Astrocyte of the spinal cord (primary cell): ENCODE measurements at places on chromosomes 5 and 9.

DNA sequence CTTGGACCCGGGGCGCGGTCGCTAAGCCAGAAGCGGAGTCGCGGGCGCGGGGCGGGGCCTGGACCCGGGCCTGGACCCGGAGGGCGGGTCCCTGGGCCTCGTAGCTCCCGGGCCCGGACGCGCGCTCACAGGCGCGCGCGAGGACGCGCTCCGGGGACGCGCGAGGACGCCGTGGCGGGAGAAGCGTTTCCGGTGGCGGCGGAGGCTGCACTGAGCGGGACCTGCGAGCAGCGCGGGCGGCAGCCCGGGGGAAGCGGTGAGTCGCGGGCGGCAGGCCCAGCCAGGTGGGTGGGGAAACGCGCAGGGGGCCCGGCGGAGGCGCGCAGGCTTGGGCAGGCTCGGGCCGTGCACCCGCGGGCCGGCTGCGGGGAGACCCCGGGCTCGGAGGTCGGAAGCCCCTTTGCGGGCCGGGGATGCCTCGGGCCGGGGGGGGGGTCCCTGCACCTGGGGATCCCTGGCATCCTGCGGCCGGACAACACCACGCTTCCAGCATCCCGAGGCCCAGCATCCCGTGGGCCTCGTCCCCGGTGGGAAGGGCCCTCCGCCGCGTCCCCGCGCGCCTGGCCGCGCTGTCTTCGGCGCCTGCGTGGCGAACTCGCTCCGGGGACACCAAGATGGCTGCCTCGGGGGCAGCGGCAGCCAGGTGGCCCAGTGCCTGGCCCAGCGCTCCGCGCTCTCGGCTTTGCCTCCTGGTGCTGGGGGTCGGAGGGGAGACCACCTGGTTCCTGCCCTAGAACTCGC lies at the start of gene SFXN1:
SFXN1 (plus strand) TSS at position 177 of the 741 bp plus-strand sequence. CDS start 13,544 bp downstream, outside the sequence.
- peak; percentile 80 for DNase-seq

GRCh38 chr5:116038817-116039216 lies 6.5 kb downstream of the ARL14EPL start:
- DNase-seq: no peak

DNA sequence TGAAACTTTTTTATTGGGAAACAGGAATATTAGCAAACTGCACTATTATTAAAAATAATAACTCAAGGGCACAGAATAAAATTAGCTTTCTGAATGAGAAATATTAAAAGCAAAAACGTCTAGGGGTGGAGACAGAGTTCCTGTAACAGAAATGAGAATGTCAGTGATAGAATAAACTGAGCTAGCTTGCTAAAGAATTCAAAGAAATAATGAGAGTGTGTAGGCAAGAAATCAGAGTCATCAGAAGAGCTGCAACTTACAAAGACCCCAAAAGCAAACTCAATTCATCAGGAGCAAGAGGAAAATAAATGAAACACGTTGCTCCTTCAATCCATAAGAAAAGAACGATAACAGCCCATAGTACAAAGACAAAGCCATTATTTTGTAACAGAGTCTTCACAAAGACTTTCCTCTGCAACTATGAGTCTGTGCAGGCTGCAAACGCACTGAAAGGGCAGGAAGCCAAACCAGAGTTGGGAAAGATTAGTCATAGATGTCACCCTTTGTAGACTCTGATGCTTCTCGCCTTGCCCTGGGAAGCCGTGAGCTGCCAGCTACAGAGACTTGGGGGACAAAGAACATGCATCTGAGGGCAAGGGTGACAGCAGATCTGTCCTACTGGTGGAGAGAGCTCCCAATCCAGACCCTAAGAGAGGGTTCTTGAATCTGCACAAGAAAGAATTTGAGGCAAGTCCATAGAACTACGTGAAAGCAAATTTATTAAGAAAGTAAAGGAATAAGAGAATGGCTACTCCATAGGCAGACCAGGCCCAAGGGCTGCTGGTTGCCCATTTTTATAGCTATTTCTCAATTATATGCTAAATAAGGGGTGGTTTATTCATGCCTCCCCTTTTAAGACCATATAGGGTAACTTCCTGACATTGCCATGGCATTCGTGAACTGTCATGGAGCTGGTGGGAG lies 40.8 kb downstream of the SHC3 start:
- peak; percentile 95 for DNase-seq

DNA sequence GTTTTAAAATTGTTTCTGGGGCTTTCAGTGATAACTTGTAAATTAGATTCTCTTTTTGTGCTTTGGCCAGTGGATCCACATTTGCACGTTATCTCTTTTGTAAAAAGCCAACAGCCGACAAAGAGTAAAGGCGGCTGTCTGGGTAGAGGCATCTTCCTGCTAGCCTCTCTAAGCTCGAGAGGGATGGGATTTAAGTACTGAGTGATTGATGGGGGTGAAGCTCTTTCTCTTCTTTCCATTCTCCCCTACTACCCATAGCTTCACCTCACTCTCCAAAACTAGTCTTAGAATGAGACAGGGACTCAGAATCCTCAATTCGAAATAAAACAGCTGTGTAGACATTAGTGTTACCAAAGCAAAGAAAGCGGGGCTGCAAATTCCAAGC lies 3.4 kb downstream of the PBX3 start:
- no peak for DNase-seq

DNA sequence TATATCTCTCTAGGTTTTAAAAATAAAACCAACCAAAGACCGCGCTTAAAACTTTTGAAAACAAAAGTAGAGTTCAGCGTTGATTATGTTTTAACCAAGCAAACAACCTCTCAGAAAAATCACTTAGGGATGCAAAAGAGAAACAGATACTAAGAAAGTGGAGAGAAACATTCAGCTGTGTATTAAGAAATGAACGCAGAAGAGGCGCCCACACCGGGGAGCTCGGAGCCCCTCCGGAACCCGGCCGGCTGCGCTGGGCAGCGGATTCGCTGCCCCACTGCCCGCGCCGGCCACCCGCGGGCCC lies 1.4 kb downstream of the PITX1 start:
- DNase-seq: peak; percentile 42

DNA sequence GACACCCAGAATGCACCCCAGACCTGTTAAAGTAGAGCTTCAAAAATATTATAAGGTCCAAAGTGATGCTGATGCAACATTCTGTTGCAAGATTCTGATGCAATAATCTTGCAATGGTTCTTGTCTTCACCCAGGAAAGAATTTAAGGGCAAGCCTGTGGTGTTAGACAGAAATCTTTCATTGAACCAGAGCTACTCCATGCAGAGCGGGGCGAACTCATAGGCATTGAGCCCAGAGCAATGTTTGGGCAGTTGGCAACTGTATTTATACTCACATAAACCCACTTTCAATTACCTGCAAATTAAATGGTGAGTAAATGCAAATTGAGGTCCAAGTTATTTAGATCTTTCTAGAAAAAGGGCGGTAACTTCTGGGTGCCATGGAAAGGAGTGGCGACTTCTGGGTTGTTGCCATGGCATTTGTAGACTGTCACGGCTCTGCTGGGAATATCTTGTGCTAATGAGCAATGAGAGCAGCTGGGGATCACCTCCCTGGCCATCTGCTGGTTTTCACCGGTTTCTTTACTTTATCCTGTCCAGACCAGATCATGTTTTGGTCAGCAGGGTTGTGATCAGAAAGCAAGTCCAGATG lies 163.4 kb downstream of the ICE1 start:
- DNase-seq: no peak

DNA sequence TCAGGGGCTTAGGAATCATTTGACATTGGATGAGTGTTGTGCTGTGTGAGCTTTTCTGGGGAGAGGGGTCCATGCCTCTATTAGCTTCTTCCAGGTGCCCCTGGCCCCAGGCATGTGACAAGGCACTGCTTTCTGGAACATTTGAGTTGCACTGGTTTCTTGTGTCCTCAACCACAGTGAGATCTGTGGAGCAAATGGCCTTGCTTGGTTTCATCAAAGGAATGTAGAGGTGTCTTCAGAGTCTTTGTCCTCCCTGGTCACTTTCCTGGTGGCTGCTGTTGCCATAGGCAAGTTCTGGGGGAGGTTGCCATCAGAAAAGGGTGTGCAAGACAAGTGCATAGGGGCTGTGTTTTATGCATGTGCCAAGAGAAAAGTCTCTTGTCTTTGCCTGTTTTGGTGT lies 157.5 kb downstream of the MACROH2A1 start:
- no peak for DNase-seq

DNA sequence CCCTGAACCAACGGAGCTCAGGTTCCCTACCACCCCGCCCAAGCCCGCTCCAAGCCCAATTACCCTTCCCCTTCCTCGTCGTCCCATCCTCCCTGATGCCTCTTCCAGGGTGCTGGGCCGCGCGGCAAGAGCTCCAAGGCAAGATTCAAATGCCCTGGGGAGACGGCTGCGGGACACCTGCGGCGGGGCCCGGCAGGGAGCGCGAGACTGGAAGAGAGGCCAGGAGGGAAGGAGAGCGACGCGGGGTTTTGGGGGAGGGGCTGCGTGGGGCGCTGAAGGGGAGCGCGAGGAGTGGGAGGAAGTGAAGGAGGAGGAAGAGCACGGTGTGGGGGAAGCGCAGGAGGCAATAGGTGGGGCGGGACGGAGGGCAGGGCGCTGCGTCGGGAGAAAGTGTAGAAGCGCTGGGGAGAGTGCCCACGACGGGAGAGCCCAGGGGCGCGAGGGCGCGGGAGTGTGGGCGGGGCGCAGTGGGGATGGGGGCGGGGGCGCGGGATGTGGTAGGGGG lies 975 bp upstream of the NXNL2 start:
- peak; percentile 66 for DNase-seq

- peak; percentile 59 for DNase-seq
These were observed 60.7 kb downstream of the COL27A1 start for GRCh38 chr9:114216081-114216480.

GRCh38 chr9:137423514-137424291 lies 510 bp downstream of the NOXA1 start:
- no peak for DNase-seq

GRCh38 chr9:115531410-115532125 lies 413.6 kb upstream of the TNC start:
- DNase-seq: peak; percentile 76

DNA sequence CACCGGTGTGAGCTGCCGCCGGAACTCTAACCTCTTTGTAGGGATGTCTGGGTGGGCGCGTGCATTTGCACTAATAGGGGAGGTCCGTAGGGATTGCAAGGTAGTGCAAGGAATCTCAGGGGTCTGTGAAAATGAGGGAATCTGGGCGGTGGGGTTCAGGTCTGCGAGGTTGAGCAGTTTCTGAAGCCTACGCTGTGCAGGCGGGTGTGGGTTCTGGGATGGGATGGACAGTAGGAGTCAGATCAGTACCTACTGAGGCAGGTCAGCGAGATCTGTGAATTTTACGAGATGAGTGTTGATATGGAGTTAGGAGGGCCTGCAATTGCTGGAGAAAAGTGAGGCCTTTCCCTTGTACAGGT lies 856 bp upstream of the ATOSB start:
- DNase-seq: no peak

DNA sequence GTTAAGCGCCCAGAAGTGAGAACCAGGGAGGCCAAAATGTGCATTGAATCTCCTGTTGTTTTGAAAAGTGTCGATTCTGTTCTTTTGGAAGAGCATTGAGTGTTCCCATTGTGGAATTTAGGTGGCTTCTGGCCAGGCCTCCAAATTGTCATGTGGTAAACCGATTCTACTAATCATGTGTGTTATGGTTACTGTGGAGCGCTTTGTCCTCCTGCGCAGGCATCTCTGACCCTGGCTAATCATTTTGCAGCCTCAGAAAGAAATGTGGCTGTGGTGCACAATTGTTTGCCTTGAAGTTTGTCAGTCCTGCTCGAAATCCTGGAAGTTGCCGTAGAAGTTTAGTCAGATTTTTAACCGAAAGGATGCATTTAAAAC lies 121.3 kb downstream of the RASGRF2 start:
- peak; percentile 65 for DNase-seq

DNA sequence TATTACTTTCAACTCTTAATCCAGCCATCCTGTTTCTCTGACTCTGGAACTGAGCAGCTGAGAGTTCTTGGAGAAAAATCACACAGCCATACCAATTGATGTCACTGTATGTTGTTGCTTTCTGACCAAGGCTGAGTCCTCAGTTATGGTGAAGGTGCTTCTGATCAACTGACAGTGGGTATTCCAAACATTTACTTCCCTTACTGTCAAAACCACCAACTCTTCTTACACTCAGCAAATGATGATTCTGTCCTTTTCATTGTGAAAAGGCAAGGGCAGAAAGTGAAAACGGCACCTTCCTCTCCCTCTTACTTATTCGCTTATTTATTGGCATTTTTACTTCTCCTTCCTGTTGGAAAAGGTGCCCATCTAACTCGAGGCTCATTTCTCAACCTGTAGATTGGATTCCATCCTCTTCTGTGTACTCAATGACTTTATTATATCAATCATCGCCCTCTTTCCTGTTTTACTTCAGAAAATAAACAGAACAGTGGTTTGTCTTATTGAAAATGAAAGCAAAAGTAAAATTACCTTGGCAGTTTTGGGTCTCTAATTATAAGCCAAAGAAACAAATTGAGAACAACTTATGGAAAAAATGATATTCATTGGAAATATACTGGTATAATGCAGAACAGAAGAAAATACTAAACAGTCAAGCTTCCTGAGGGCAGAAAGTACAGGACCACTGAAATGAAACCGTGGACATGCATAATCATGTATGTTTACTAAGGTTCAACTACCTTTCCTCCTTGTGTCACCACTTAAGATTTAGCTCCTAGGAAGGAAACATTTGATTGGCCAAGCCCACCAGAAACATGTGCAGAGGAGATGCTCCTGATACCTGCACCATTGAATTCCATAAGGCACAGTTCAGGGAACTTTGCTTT lies 104.5 kb upstream of the CHD1 start:
- peak; percentile 20 for DNase-seq

DNA sequence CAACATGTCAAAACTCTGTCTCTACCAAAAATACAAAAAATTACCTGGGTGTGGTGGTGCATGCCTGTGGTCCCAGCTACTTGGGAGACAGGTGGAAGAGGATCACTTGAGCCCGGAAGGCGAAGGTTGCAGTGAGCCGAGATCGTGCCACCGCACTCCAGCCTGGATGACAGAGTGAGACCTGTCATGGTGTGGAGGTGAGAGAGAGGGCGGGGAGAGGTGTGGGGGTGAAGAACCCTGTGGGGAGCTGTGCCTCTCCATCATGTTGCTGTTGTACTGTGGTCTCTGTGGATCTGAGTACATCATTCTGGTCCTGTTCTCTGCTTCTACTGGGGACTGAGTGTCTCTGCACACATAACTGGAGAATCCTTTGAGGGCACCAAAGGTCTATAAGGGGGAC lies 11.3 kb upstream of the SLC34A1 start:
- no peak for DNase-seq

DNA sequence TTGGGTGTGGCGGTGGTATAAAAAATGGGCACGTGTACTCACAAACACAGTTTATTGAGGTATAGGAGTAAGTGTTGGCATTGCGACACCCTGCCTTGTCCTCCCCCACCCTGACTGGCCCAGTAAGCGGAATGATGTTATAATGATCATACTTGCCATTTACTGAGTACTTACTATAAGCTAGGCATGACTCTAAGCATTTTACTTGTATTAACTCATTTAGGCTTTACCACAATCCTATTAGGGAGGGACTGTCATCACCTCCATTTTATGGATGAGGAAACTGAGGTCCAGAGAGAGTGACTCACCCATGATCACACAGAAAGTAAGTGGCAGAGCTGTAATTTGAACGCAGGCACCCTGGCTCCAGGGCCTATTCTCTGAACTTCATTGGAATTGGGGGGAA lies 2.3 kb downstream of the SMIM3 start:
- DNase-seq: peak; percentile 61

- peak; percentile 43 for DNase-seq
These were observed 524.3 kb downstream of the PSAT1 start for GRCh38 chr9:78821126-78821822.

- no peak for DNase-seq
These were observed 14.5 kb downstream of the SH2D3C start for GRCh38 chr9:127763918-127764384.
